ENCODE measurements at places on chromosomes 3 and 15.

DNA sequence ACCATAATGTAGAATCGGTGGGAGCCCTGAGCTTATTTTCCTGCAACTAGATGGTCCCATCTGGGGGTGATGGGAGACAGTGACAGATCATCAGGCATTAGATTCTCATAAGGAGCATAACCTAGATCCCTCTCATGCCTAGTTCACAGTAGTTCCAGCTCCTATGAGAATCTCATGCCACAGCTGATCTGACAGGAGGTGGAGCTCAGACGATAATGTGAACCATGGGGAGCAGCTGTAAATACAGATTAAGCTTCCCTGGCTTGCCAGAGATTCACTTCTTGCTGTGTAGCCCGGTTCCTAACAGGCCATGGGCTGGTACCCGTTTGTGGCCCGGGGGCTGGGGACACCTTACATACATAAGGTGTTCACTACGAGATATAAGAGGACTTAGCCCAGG, 67.5 kb upstream of the LRRFIP2 start:
- no peak for DNase-seq

GRCh38 chr3:81433675-81434074, 327.8 kb downstream of the GBE1 start:
- no peak for DNase-seq

- DNase-seq, result no peak
Observed at GRCh38 chr15:70566047-70566835, 197.1 kb downstream of the UACA start.

DNA sequence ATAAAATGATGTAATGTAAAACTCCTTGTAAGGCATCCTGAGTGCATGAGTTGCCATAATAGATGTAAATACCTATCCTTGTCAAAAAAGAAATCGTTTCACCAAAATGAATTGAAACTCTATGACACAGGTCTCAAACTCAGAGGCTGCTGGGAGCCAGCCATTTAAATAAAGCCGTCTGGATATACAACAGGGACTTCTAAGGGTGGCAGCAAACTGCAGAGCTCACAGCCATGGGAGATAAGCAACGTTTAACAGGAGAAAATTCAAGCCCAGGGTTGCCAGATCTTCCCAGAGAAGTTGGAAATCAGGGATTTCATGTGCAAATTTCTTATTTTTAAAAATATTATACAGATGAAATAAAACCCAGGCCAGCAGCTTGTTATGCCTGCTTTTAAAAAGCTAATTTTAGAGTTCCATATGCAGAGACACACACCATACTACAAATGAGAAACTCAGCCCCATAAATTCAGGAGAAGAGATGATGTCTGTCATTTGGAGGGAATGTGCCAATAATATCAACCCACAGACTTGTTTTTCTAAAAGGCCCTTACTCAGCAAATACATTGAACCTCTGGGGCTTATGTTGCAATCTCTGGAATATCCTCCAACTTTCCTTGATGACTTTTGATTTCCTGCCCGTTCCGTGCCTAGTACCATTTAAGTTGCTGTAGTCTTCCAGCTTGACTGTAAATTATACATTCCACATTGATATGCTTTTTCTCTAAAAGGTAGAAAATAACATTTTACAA, 75.6 kb downstream of the AQP9 start:
- DNase-seq, result no peak

DNA sequence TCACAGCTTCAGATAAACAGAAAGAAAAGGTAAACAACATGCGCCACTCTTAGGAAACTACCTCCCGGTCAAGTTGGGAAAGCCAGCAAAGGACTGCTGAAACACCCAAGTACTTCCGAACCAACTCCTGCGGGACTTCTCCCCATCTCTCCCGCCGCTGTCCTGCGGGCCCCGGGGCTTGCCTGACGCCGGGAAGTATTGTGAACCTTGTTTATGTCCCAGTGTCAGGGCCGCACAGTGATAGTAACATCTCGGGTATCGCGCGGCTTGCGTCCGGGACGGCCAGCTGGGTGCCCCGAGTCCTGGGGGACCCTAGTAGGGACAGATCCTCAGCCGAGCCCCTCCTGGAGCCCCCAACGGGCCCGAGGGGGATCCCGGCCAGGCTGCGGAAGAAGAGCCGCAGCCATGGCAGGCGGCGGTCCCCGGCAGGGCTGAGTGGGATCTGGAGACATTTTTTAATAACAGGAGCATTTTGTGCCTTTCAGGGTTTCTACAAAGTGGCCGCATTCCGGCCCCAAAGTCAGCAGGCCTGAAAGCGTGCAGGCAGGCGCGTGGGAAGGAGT, 756 bp downstream of the CLPX start:
- peak; percentile 39 for DNase-seq

DNA sequence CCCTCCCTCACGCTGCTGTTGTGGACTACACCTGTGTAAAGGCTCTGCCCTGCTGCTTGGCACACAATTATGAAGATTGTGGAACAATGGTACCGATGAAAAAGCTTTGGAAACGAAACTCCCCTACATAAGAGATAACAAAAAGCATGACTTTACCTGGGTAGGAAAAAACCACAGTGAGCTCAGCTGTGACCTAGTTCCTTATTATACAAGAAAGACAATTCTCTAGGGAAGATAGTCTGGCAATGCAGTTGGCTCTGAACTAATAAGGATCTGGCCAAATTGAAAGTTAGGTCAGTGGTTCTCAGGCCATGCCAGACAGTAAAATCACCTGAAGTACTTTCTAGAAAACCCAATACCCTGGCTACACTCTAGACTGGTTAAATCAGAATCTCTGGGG, 16.1 kb downstream of the CLEC3B start:
- no peak for DNase-seq

GRCh38 chr3:31105438-31106077, 211.1 kb upstream of the GADL1 start:
- DNase-seq, result peak; percentile 94

- DNase-seq, result no peak
Observed at GRCh38 chr3:64870876-64871646, 183.3 kb upstream of the ADAMTS9 start.

DNA sequence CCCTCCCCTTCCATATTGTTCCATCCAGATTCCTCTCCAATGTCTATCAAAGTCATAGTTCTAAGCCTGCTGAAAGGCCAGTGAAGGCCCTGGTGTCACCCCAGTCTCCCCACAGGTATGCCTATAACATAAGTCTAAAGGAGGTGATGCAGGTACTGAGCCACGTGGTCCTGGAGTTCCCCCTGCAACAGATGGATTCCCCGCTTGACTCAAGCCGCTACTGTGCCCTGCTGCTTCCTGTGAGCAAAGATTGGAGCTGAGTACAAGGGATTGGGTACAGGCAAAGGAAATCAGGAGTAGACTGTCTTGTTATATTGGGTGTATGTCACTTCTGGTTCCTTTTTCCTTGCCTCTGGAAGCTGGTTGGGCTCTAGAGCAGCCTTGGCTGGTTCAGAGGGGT, 8.2 kb downstream of the EIF2B5 start:
- no peak for DNase-seq

GRCh38 chr3:195809796-195810454, 1.8 kb downstream of the MUC4 start:
- DNase-seq, result no peak

- no peak for DNase-seq
Observed at GRCh38 chr15:96598514-96598913, 268.0 kb downstream of the NR2F2 start.

GRCh38 chr15:45611305-45611704, 23.5 kb upstream of the SQOR start:
- peak; percentile 56 for DNase-seq

DNA sequence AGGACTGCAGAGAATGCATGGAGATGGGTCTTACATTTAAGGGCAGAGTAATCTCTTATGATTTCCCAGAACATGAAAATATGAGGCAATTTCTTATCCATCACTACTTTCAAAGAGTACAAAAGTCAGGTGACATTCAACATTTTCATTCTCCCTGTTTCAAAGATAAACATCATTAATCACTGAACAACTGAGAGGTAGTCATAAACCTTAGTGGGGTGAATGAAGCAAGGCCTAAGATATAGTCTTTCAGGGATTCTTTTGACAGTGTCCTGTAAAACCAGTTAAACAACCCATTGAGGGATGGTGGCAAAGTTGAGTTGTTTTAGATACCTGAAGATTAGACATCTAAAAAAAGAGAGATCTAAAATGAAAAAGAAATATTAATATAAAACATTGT, 271.6 kb upstream of the CBLB start:
- DNase-seq, result peak; percentile 79

DNA sequence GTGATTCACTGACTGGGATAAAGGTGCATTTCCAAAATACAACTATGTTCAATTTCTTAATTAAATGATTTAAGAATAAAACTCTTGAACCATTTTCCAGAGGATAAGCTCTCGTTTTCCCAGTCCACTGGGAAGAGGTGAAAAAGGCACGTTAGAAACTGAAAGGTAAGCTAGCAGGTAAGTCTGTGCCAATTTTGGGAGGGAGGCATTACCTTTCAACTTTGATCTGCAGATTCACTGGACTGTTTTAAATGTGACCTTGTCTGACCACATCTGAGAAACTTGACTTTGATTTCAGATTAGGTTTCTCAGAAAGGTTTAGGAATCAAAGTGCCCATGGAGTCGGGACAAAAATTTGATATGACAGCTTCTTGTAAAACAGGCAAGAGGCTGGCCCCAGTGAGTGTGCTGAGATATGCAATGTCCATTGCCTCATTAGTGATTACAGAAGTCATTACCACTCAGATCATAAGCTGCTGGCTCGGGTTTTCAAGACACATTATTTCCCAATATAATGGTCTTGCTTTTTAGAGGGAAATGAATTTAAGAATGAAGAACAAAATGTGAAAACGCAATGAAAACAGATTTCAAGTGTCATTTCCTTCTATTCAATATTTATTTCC, 118.8 kb downstream of the ADAMTS9 start:
- DNase-seq, result no peak

- peak; percentile 78 for DNase-seq
Observed at GRCh38 chr15:68275165-68275746, 2.3 kb upstream of the FEM1B start.

DNA sequence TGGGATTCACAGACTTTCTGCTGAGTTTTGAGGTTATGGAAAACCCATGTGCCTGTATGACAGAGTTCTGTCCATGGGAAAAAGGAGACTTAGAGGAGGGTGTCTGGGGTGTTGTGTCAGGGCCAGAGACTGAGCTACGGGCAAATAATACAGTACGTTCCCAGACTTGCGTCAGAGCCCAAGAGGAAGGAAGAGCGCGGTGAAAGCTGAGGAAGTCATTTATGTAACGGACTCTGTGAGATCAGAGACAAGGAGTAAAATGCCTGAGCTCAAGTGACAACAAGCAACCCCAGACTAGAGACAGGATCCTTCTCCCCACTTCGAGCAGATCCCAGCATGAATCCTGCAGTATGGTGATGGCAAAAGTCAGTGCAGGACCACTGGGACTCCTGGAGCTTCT, 368.6 kb upstream of the MCTP2 start:
- no peak for DNase-seq

DNA sequence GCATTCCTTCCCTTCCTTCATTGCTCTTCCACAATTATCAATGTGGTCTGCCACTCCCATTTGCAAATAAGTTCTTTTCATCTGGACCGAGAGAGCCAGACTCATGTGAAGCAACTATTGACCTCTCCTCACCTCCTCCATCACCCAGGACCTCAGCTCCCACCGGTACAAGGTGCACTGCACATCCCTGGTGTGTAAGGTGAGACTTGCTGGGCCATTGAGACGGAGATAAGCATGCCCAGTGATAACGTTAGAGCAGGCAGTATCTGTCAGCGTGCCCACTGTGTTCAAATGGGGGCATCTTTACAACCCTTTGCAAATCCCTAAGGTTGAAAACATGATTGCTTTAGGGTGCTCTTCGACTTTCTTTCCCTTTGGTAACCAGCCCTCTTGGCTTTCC, 154.8 kb downstream of the ADAMTS17 start:
- no peak for DNase-seq

GRCh38 chr3:55226696-55227095, 260.4 kb downstream of the WNT5A start:
- no peak for DNase-seq

GRCh38 chr15:48281674-48282073, 49.6 kb upstream of the DUT start:
- no peak for DNase-seq

DNA sequence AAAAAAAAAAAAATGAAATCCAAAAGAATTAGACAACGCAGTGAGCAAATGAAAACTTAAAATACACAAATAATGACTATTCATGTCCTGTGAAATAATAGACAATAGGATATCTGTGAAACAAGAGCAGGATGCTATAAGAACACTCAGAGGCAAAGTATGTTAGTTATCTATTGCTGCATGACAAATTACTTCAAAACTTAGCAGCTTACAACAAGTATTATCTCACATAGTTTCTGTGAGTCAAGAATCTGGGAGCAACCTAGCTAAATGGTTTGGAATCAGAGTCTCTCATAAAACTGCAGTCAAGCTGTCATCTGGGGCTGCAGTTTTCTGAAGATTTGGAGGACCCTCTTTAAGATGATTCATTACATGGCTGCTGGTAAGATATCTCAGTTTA, 36.5 kb upstream of the ZMAT3 start:
- peak; percentile 76 for DNase-seq

DNA sequence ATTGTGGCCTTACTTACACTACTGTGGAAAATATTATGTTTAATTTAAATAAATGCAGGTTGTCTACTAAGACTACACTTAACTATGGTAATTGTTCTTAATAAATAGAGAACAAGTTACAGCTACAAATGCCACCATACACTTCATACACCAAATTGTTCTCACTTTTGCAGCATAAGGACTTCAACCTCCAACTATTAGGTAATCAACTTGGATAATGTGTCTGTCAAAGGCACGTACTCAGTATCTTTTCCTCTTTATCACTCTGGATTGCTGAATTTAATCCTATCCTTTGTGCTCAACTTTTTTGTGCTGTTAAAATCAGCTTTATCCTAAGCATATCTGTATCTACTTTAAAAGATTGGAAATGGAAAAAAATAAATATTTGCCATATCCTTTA, 41.6 kb upstream of the TMEM87A start:
- DNase-seq, result no peak

- DNase-seq, result no peak
Observed at GRCh38 chr3:94462931-94463330, 400.1 kb downstream of the NSUN3 start.

Measured in PC-3 (cell line).